Left ventricle myocardium inferior (tissue), 1 donor: ENCODE measurements at places on chromosomes 16 and 17. TPM values are rescaled to one million over a fixed set of nuclear protein-coding genes. Genes with fewer than 3 reads are reported as not detected.

DNA sequence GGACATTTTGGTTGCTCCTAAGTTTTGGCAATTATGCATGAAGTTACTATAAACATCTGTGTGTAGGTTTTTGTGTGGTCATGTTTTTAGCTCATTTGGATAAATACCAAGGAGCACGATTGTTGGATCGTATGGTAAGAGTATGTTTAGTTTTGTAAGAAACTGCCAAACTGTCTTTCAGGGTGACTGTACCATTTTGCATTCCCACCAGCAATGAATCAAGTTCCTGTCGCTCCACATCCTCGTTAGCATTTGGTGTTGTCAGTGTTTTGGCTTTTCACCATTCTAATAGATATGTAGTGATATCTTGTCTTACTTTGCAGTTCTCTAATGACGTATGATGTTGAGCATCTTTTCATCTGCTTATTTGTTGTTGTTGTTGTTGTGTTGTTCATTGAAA is 20.2 kb downstream of the TENT4B start:
- DNase-seq, result no peak

DNA sequence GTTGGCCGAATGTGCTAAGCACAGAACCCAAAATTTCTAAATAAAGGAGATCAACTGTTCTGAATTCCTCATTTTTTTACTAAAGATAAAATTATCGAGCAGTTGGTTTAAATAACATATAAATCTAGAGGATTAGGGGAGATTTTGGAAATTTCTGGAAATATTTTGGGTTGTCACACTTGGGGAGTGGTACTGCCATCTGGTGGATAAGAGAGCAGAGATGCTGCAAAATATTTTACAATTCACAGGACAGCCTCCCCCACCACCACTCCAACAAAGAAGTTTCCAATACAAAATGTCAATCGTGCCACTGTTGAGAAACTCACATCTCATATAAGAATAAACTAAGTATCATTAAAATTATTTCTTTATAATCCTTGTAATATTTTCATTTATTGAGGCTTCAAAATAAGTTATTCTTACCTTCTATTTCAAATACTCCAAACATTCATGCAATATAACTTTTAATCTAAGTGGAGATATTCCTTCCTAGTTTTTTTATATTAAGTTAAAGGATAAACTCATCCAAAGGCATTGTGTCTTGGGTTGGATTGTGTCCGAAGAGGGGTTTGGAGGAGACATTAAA is 17.0 kb upstream of the ABCA8 start:
- no peak for DNase-seq

- DNase-seq, result no peak
Observed at GRCh38 chr16:81809567-81809966, 30.5 kb downstream of the PLCG2 start.

DNA sequence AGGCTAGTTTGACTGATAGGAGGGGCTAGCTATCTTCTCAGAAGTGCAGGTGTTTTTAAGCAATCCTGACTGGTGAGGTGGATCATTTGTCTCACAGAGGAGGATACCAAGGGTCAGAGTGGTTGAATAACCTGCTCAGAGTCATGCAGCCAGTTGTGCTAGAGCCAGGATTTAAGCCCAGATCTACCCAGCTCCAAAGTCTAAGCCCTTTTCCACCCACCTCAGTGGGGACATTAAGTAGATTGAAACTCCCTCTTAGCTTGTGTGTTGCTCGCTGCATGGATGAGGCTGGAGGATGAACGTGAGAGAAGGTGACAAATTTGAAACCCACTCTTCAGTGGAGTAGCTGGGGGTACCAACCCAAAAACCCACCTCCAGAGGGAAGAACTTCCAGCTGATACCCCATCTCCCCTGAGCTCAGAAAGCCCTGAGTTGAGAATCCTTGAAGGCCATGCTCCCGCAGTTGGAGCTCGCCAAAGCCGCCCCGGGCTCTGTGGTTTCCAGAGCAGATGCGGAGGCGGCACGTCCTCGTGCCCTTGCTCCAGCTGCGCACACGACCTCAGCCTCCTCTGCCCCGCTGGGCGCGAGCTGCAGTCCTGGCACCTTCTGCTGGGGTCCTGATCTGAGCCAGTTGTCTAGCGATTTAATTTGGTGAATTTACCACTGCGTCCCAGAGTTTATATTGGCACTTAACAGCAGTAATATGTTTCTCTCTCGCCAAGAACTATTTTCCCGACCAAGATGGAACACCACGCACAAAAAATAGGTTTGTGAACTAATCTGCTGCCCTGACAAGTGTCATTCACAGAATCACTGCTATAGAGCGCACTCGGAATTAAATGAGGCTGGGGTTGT is 159.5 kb downstream of the CCDC182 start:
- DNase-seq, result no peak

DNA sequence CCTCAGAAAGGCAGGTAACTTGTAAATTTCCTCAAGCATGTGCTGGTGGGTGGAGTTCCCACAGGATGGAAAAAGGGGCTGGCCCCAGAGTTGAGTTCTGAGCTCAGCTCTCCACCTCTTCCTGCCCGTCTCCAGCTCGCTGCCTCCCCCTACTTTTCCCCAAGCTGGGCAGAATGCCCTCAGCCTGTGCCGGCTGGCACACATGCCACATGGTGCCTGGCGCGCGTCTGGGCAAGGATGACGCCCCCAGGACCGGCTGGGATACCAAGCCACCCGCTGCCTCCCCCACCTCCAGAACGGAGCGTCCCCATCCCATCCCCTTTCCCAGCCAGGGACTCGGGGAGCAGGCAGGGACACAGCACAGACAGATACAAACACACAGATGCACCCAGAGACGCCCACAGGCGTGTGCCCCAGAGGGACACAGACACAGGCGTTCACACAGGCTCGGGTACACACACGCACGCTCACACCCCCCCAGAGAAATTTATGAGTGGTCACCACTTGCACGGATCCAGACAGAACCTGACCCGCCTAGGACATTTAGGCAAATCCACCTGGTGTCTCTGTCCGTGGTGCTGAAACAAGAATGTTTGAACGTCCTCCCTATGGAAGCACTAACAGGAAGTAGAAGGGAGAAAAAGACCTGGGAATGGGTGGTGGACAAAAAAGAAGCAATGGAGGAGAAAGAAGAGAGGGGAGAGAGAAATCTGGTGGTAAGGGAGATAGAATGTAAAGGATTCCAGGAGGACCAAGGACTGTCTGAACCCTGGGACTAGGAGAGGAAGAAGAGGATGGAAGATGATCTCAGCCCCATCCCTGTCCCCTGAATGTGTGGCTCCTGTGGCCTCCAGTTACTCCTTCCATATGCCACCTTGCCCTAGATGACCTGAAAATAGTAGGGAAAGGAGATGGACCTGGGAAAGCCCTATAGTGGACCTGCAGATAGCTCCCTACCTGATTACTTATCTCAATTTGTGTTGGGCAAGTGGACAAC is 15.5 kb downstream of the NEUROD2 start:
- no peak for DNase-seq

DNA sequence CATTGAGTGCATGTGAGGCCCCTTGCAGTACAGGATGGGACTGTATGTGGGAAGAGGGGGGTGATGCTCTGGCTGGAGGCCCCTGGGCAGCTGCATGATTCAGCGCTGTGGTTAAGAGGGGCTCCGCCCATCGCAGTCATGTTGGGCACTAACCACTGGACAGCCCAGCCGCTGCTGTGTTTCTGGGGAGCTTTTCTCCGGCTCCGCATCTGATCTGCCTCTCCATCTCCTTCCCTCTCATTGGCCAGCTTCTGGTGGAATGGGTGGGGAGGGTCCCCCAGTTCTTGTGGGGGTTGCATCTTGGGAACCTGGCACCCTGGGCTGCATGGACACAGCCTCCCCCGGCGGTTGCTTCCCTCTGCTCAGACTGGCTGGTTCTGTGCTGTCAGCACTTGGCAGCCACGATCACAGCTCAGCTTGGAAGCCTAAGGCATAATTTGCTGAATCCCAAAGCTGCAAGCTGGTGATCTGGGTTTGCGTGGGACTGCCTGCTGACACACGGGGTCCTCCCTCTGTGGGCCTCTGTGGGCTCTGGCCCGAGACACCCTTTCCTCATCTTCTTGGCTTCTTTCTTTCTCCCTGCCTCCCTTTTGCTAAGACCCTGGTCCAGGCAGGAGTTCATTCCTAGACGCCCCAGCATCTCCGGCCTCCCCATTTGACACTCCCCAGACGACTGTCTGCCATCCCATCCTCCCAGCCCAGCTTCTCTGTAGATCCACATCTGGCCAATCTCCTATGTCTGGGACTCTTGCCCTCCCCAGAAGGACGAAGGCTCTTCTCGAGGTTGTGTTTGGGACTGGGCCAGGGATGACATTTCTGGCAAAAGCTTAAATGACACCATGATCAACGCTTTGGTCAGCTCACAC is 168.3 kb downstream of the SEC14L1 start:
- no peak for DNase-seq

- DNase-seq, result no peak
Observed at GRCh38 chr17:83183145-83183948, 103.9 kb downstream of the METRNL start.

DNA sequence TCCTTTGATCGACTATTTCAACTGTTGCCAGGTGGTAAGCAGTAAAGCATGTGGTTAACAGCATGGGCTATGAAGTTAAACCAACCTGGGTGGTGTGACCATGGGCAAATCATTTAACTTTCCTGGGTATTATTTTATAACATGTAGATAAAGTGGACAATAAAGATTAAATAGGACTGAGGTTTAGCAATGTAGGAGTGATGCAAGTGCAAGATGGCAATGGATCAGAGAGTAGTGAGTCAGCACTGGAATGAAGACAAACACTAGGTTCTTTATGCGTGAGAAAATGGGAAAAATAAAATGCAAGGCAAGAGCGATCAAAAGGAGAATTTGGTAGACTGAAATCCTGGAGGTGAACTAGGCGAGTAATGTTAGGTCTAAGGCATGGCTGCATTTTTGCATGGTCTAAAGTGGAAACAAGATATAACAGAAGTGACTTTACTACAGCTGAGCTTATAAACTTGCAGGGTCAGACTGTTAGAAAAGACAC is 222.4 kb upstream of the AXIN2 start:
- no peak for DNase-seq

DNA sequence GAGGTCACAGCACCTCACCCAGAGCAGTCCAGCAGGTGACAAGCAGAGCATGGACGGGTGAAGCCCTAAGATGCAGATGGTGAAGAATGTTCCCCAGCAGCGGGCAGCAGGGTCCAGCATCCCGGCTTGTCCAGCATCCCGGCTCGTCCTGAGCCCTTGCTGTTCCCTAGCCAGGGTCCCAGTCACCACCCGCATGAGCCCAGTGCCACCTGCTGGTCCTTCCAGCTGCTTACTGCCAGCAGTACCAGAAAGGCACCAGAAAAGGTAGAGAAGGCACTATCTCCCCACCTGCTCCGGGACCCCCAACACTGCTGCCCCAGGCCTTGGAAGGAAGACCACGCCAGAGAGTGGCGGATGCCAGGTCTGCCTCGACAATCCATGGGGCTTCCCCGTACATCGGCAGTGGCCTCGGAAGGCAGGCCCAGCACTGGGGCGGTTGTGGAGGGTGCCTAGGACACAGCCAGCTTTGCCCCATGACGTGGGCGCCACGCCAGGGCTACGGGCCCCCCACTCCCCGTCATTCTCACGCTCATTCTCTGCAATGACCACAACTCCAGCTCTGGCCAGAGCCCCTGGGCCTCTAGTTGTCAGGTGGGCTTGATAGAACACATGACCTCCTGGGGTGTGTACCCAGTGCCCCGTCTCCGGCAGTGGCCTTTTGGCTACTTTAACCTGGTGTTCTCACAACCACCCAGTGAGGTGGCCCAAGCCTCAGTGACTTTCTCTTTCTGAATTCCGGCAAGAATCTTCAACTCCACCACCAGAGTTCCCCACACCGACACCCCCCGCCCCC is 1.4 kb downstream of the CENPX start:
- peak; percentile 72 for DNase-seq

GRCh38 chr17:34241062-34241461 is 14.0 kb upstream of the CCL2 start:
- DNase-seq, result peak; percentile 87

- DNase-seq, result no peak
Observed at GRCh38 chr16:30766206-30766932, 4.2 kb downstream of the RNF40 start.

GRCh38 chr16:67713647-67714273 is 5.4 kb downstream of the GFOD2 start:
- DNase-seq, result no peak

DNA sequence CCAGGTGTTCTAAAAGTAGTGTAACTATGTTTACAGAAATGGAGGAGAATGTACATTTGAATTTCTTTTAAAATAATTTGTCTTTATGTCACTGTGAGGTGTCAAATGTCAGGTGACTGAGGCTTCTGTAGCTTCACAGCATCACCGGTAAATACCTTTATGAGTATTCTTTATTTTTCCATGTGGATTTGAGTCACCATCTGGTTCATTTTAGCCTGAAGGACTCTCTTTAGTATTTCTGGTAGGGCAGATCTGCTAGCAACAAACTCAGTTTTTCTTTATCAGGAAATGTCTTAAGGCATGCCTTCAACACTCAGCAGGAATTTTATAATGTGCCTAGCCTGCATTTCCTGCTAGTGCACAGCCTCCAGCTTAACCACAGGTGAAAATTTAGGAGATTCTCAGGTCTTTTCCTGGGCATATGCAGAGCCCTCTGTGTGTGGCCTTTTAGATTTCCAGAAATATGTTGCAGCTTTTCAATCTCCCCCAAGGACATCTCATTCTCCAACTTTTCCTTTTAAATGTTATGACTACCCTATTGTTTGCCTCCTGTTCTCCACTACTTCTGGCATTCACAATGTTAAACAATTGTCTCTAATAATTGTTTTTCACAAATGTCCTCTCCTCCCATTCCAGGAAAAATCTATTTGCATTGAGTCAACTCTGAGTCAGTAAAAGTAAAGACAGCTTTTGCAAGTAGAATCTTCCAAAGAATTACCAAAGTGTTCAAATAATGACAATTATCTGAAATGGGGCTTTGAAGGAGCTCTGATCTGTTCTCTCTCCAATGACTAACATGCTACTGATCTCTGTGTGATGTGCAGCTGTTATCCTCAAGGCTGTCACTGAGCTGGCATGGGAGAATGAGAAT is 239.4 kb upstream of the CPHXL start:
- DNase-seq, result no peak

The EPN2 gene
- 71.7 TPM for total RNA-seq

The AGRP gene
- not detected for total RNA-seq

The SSTR5 gene
- 22.6 TPM for total RNA-seq

The SCNN1G gene
- not detected for total RNA-seq
